ENCODE measurements at places on chromosomes 7 and 10.

DNA sequence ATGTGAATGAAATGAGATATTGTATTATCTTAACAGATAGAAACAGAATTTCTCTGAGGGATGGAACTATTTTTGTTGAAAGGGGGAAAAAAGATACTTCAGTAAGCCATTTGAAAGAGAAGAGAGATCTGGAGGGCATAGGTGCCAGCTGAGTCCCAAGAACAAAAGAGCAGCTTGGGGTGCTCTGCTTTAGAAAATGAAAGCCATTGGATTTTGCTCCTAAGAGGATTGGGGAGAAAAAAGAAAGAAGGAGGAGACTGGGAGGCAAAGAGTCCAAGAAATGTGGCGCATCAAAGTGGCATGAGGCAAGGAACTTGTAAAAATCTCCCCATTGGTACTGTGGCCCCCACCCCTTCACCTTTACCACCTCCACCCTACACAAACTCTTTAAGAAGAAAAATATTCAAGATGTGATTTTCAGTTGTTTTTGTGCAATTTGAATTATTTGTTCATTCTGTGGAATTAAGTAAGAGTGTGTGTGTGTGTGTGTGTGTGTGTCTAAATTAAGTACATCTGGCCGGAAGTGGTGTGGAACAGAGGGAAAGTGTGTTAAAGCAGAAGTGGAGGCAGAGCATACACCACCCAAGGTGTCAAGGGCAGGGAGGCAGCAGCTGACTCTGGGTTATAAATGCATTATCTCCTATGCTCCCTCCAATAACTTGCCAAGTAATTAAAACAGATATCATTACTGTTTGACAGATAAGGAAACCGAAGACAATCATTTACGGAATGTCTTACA, 9.9 kb upstream of the GNAI1 start:
- DNase-seq, result no peak

DNA sequence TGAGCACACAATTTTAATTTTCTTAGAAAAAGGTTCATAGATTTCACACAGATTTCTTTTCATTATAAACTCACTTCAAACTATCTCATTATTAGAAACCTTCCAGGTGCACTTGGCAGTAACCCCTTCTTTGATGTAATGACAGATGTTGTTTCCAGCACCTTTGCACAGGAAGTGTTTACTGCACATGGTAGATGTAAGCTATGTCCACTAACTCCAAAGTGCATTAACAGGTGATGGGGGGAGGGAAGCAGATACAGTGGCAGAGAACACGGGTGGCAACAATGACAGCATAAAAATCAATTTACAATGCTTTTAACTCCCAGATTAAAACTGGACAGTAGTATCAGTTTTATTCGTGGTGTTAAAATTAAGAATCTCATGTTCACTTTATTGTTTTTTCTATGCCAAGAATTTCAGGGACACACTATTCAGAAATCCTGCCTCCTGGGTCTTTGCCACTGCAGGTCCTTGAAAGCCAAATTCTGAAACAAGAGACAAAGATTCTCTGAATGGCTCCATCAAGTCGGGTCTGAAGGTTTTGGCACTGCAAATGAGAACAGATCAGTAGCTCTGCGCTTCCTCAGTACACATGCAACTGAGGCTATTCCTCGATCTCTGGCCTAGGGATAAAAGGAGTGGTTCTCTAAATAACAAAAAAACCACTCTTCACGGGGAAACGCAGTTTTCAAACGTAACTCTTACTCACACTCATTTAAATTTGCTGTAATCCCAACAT, 187.7 kb downstream of the JAZF1 start:
- DNase-seq, result peak; percentile 18

- no peak for DNase-seq
These were observed 53.2 kb downstream of the MAGI2 start for GRCh38 chr7:79400222-79400621.

DNA sequence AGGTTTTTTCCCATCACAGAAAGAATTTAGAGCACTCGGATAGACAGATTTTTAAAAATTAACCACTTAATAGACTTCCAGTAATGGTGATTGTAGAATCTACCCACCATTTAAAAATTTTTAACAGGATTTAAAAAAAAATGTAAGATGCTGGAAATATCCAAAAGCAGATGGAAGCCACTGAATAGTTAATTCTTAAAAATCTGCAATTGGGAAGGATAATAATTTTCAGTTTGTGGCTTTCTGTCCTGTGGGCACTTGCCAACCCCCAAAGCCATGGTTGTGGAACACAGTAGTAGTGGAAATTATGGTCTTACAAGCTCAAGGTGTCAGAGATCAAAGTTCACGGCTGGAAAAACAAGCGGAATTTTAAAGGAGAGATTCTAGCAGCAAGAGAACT, 101.0 kb upstream of the SP4 start:
- no peak for DNase-seq

DNA sequence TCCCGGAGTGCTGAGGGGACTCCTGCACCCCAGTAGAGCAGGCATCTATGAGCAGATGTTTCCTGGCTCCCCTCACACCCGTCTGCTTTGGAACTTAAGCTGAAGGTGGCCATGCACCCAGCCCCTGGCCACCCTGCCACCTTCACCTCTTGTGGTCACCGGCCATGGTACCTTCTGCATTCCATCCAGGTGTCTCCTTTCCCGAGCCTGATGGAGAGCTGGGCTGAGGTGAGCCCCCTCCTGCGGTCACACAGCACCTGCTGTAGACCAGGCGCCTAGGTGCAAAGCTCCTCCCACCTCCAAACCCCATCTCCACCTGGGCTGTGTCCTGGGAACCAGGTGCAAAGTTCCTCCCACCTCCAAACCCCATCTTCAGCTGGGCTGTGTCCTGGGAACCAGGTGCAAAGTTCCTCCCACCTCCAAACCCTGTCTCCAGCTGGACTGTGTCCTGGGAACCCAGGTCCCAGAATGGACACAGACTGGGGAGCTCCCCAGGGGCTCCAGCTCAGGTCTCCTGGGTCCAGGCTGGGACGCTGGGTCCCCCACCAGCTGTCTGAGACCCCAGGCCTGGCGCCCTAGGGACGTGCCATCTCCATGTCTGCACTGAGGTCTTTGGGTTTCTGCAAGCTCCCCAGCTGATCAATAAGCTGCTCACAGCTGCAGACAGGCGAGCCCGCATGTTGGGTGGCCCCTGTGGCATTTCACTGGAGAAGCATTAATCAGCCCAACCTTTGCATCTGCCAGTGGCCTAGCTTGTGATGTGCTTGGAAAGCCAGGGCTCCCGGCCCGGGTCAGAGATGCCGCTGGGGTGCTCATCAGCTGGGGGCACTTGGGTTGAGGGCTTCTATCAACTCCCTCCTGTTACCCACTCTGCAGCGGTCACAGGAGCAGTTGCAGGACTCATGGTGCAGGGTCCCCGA, 61.2 kb upstream of the INPP5A start:
- DNase-seq, result no peak

DNA sequence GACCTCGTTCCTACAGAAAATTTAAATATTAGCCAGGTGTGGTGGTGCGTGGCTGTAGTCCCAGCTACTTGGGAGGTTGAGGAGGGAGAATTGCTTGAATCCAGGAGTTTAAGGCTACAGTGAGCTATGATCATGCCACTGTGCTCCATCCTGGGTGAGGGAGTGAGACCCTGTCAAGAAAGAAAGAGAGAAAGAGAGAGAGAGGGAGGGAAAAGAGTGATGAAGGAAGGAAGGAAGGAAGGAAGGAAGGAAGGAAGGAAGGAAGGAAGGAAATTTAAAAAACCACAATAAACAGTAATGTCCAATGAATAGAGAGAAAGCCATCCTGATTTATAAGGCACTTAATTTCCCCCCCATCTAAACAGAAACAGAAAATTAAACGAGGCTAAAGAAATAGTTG, 9.4 kb downstream of the MYPN start:
- DNase-seq, result no peak

- DNase-seq, result no peak
These were observed 171.3 kb upstream of the BMPER start for GRCh38 chr7:33733870-33734650.

DNA sequence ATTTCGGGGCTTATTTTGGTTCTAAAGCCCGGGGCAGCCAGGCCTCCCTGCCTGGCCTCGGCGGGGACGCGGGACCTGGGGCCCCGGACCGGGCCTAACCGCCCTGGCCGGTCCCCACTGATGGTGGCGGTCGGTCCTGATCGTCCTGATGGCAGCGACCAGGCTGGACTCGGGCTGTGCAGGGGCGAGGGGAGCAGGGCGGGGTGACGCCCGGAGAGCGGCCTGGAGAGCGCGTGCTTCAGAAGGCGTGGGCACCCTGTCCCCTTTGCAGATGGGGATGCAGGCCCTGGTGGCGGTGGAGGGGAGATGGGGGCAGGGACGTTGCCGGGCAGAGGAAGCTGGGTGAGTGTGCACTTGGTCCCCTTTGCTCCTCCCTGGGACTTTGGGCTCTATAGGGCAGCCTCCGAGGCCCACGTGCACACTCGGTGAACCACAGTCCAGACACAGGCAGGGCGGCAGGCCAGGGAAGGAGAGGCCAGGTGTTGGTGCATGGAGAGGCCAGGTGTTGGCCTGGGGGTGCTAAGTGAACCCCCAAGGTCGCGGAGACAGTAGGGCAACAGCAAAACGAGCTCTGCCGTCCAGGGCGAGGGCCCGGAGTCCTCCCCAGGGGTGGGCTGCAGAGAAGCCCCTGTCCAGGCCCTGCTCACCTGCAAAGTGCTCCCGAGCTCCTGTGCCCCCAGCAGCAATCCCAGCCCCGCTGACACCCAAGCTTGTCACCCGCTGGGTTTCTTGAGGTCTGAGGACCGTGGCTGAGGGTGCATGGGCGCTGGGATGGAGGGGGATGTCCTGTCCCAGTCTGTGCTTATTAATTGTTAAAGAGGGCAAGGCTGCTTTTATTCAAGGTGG, 42.4 kb upstream of the FAM20C start:
- DNase-seq, result no peak

- no peak for DNase-seq
These were observed 77.1 kb downstream of the MPLKIP start for GRCh38 chr7:40057292-40057691.

- no peak for DNase-seq
These were observed 55.6 kb downstream of the NRF1 start for GRCh38 chr7:129667116-129667515.

DNA sequence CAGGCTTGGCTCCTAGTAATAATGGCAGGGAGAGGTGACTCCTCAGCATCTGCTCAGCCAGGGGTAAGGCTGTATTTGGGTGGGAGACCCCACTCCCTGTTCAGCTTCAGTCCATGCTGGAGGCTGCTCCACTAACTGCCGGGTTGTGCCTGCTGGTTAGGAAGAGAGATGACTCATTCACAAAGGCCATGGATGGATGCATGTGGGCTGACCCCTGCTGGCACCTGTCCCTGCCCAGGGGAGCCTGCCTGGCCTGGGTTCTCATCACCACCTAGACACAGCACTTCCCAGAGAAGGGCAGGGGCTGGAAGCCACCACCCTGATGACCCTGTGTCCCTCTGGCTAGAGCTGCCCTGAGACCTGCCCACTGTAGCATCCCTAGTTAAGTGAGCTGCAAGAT, 59.0 kb downstream of the VSTM4 start:
- no peak for DNase-seq

GRCh38 chr10:22301193-22301592, 15.0 kb upstream of the COMMD3 start:
- DNase-seq, result no peak

DNA sequence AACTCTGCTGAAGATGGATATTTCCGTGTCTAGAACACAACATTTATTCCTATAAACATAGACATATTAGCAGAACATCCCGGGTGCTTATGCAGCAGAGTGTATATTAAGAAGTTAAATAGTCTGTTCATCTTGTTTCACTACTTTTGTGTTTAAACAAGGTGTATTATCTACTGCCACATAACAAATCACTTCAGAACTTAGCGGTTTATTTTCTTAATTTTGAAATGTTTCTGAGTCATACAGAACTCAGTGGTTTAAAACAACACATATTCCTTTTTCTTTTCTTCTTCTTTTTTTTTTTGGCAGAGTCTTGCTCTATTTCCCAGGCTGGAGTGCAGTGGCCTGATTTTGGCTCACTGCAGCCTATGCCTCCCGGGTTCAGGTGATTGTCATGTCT, 25.8 kb downstream of the DENND10 start:
- DNase-seq, result no peak

DNA sequence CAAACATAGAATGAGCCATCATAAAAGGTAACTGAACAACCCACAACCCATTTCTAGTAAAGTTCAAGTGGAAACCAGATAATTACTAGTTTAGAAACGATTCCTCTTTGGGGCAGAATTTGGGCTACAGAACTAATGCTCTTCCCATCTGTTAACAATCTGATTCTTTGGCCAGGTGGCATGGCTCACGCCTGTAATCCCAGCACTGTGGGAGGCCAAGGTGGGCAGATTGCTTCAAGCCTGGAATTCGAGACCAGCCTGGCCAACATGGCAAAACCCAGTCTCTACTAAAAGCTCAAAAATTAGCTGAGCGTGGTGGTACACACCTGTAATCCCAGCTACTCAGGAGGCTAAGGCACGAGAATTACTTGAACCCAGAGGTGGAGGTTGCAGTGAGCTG, 18.5 kb downstream of the CYP51A1 start:
- DNase-seq, result no peak

DNA sequence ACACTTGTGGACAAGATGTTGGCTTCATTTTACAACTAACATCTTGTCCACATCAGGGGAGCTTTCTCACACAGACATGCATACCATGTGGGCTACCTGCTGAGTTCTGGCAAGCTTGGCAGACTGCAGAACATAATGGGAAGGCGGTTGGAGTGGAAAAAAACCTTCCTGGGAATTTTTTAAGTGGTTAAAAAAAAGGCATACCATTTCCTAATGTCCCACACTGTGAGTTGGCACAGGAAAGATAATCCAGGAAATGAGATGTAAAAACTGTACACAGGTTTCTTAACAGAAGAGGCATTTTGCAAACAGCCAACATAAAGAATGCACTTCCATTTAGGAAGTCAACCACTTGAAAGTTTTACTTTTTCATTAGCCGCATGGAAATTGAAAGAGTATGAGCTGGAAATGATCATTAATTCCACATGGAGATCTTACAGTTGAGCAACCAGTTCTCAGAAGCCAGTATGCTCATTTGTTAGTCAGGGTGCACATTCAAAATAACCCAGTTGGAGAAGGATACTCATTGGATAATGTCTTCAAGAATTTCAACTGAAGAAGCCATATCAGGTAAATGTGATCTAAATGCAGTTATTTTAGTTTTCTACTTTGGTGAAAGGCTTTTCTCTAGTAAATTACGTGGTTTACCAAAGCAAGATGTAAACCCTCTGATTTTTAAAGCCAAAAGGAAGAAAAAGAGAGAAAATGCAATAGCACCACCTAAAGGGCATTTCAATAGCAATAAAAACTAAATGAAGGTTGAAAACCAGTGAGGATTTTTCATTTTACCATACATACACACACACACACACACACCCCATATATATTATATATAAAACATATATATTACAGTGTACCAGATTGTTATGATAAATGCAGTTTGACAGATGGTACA, 194.0 kb downstream of the TAX1BP1 start:
- no peak for DNase-seq

DNA sequence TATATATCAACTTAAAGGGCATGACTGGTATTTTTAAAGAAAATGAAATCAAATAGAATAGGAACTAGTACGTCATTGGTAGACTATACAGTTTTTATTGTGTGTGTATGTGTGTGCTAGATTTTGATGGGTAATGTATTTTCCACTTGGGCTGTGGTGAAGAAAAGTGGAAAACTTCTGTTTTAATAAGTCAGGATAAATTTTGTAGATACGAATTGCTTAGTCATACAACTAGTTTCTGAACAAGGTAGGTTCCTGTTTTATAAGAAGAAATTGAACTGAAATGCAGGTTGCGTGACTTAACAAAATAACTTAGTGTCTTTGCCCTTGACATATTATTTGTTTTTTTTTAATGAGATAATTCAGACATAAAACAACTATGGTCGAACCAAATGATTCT, 24.3 kb downstream of the UBN2 start:
- DNase-seq, result no peak
